ENCODE measurements at places on chromosomes 6 and 20.

GRCh38 chr6:121465101-121465500 is 29.7 kb downstream of the GJA1 start:
- DNase-seq, result no peak

DNA sequence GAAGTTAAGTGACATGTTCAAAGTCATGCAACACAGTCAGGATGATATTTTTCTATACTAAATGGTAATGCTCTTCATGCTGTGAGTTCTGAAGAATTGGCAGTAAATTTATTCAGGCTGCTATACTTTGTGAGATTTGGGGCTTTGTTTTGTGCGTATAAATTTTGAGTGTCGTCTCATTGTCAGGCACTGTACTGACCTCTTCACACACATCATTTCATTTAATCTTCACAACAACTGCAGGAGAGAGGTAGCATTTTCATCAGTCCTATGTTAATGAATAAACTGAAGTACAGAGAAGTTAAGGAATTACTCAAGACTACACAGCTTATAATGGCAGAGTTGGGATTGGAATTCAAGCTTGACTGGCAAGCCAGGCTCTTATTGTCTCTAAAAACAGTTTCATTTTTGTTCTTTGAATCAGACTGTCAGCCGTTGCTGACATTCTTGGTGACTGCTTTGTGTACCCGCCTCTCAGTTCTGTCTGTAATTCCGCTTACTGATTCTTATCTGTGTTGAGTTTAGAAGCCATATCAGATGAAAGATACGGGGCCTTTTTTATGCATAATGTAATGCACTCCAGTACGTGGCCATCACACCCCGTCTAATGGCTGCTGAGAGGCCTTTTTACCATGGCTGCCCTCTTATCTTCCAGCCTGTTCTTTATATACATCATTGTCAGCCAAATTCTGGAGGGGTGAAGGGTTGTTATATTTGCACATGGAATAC is 274.9 kb downstream of the UTRN start:
- no peak for DNase-seq

GRCh38 chr6:38588631-38589366 is 50.9 kb downstream of the BTBD9 start:
- DNase-seq, result no peak

DNA sequence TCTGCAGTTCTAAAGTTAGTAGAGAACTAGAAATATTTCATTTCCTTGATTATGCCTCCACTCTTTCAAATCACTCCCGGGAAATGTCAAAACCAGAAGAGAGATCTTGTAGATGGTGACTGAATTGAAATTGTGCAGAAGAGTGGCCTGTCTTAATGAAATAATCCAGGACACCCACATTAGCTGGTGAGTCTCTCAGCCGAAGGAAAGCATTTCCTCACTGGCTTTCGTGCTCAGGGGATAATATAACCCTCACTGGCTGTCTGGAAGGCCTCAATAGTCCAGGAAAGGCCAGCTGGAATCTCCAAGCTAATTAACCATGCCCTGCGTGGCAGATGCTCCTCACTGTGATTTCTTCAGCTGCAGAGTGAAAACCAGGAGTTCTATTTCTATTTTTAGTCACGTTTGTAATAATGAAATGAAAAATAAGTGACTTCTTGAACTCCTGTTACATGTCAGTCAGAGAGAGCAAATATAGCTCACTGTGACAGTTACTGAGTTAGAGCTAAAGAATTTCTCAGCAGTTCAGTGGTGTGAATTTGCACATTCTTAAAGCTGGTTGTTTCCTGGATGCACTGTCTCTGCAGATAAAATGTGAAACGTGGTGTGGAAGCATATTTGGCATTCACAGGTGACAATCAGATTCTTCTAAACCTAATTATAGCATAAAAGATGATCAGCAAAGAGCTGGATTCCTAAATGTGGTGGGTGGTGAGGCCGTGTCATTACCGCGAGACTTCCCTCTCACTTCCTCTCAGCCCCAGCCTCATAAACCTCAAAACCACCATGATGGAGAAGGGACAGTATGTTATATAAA is 211.7 kb downstream of the LMBRD1 start:
- DNase-seq, result no peak

DNA sequence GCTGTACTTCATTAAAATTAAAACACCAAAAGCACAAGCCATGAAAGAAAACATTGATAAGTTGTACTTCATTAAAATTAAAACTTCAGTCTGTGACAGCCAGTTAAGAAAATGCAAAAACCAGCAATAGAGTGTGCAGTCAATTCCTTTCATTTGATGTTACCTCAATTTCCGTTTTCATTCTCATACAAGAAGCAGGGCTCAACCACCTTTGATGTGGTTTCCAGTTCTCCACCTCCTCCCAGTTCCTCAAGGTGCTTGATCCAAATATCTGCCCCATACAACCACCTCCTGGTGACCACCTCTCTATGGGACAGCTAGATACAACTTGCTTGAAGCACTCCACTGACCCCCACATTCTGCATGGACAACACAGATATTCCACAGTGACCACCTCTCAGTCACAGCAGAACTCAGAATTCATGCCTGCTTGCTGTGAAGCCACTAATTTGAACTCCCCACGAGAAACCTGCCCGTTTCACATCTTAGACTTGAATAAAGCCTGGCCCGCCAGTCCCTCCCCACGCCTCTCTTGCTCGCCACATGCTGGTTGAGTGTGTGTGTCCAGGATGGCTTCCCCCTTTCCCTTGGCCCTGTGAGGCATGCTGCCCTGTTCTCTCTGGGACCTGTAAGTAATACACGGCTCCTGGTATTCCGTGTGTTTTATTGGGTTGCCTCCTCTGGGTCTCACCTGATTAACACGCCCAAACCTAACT is 66.1 kb downstream of the FAM50B start:
- DNase-seq, result no peak

GRCh38 chr6:168950858-168951214 is 302.8 kb downstream of the THBS2 start:
- DNase-seq, result no peak

GRCh38 chr20:4568361-4568959 is 153.2 kb upstream of the PRND start:
- DNase-seq, result no peak

- no peak for DNase-seq
Measured at GRCh38 chr6:84623956-84624680, 140.3 kb downstream of the TBX18 start.

GRCh38 chr6:100565439-100566104 is 100.9 kb upstream of the SIM1 start:
- no peak for DNase-seq

- DNase-seq, result no peak
Measured at GRCh38 chr6:37547564-37548061, 47.9 kb upstream of the CCDC167 start.

- DNase-seq, result no peak
Measured at GRCh38 chr20:36238153-36238552, 1.9 kb downstream of the AAR2 start.

- DNase-seq, result no peak
Measured at GRCh38 chr20:23254034-23254433, 96.6 kb upstream of the NXT1 start.

- DNase-seq, result peak; percentile 53
Measured at GRCh38 chr20:62617711-62618483, 24.4 kb upstream of the SLCO4A1 start.

DNA sequence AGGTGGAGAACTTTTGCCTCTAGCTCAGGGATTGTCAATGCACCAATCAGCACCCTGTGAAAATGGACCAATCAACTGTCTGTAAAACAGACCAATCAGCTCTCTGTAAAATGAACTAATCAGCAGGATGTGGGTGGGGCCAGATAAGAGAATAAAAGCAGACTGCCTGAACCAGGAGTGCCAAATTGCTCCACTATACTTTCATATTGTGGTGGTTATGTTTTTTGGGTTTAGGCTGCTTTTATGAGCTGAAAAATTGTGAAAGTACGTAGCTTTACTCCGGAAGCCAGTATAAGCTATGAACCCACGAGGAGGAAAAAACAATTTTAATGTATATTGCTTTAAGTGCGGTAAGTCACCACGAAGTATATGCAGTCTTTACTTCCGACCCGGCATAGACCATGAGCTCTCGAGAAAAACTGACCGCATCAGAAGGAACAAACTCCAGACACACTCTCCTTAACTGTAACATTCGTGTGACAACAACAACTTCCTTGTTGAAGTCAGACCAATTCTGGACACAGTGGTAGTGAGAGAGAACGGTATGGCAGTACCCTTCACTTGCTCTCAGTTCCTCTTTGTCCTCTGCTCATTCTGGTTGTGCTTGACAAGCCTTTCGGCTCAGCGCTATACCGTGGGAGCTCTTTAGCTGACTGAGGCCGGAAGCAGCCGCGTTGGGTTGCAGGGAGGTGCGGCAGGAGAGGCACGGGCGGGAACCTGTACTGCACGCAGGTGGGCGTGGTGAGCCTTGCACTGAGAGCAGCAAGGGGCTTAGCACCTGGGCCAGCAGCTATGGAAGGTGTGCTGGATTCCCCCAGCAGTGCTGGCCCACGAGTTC is 81.9 kb upstream of the E2F3 start:
- DNase-seq, result peak; percentile 75

DNA sequence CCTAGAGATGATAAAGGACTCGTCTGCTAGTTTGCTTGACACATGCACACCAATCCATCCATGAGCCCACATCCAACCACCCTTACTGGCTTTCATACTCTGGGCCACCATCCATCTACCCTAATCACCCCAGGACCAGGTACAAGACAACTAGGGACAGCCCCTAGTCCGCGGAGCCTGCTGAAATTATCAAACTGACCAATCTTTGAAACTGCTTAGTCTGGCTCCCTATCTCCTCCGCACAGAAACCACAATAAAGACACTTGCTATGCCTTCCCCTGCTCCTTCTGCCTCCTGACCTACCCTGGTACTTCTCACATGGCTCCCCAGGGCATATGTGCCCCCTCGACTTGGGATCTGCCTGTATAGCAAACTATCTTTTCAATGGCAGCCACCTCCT is 33.1 kb downstream of the PXDC1 start:
- DNase-seq, result no peak

DNA sequence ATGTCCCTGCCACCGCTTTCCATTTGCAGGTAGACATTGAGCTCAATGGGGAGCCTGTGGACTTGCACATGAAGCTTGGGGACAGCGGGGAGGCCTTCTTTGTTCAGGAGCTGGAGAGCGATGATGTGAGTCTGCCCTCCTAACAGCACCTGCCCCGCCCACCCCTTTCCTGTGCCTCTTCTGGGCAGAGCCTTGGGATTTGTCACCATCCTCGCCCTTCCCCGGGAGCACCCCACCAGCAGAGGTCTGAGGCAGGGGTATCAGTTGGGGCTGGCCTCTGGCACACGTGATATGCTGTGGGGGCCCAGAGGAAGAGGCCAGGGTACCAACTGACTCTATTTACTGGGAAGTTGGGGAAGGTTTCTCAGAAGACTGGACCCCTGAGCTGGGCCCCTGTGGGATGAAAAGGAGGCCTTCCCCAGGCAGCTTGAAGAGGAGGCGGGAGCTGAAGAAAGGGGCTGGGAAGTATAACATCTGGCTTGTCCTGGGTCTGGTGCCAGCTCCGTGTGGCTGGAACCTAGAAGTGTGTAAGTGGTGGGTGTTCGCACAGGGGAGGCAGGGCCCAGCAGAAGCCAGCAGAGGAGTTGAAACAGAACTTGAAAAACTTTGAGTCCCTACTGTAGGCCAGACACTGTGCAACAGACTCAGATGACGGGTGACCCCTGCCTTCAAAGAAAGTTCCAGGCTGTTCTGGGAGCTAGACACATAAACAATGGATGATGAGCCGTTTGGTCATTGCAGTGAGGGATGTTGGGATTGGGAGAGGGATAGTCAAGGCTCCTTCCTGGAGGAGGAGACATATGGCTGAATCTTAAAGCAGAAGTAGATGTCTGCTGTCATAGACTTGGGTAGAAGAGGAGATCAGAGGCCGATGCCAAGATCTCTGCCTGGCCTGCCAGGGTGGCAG is 7.2 kb downstream of the LPIN3 start:
- DNase-seq, result no peak

DNA sequence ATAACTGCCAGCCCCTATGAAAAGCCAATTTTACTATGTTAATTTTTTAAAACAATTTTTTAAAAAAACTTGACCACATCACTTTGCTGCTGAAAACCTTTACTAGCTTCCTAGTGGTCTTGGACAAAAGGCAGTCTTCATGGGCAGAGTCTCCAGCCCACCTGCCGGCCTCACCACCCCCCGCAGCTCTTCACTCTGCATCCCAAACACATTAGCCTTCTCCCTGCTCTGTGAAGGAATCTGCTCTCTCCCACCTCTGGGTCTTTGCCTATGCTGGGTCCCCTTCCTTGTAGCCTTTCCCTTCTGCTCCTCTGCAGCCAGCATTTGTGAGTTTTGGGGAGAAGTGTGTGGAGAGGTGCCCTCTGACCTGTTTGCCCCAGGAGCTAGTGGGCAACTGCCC is 170.7 kb upstream of the MLN start:
- no peak for DNase-seq

- peak; percentile 8 for DNase-seq
Measured at GRCh38 chr6:131917318-131917717, 33.9 kb downstream of the CCN2 start.

GRCh38 chr20:4117867-4118266 is 102.5 kb upstream of the RNF24 start:
- no peak for DNase-seq

GRCh38 chr20:15882553-15882952 is 690.7 kb downstream of the KIF16B start:
- DNase-seq, result no peak

- DNase-seq, result no peak
Measured at GRCh38 chr20:22686097-22686496, 101.7 kb upstream of the FOXA2 start.

DNA sequence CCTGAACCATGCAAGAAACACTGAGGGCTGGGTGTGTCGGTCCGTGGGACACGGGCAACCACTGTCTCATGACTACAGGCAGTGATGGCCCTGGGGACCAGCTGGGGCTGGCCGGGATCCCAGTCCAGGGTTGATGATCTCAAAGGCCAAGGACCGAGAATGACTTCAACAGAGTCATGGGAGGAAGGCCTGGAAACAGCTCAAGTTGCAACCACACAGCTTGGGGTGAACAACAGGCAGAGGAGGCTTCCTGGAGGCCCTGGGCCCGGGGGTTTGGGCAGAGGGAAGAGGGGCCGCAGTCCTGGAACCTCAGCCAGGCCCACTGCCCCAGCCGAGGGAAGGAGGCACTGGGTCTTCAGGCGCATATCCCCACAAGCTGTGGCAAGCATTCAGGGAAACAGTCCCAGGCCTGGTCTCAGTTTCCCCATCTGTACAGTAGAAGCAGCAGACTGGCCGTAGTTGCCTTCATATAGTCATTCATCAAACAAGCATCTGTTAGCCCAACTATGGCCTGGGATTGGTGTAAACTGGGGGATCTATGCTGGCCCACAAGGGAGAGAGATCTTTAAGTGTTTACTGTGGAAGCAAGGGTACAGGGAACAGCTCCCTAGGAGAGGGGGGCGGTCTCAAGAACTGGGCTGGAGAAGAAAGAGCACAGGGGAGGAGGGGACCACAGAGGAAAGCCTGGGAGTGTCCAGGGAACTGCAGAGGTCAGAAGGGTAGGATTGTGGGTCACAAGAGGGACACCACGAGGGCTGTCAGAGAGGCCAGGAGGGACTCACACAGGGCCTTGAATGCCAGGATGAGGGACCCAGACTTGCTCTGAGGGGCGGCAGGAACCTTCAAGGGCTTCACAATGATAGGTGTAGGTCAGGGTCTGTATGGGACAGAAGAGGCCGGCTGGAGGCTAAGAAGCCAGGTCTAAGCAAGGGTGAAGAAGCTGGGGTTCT is 2.1 kb downstream of the MYL9 start:
- no peak for DNase-seq

All from germinal center (tissue), 1 donor.